Tibial artery (tissue), 4 donors: ENCODE measurements at places on chromosomes 5 and 9.

- no peak for DNase-seq
These were observed 4.5 kb downstream of the EGR1 start for GRCh38 chr5:138469540-138470321.

GRCh38 chr9:126228781-126229444, 97.7 kb upstream of the MVB12B start:
- DNase-seq = peak; percentile 62

DNA sequence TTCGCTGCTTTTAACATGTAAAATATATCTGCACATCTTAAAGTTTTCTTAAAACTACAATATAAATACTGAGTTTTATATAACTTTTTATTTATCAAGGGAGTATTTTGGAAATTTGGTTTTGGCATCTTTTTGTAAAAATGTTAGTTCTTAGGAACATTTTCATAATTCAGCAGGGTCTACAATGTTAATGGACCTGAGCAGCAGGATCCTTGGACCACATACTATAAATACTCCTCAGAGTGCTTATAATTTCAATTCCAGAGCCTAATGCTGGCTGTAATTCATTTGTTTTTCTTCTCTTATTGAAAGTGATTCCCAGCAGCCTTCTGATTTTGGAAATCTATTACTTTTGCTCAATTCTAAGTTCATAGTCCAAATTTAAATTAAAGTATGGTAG, 1216.2 kb downstream of the MAT2B start:
- DNase-seq = no peak

GRCh38 chr9:35599763-35600604, 5.1 kb upstream of the TESK1 start:
- DNase-seq = no peak

GRCh38 chr9:119005162-119005561, 364.1 kb downstream of the BRINP1 start:
- no peak for DNase-seq

DNA sequence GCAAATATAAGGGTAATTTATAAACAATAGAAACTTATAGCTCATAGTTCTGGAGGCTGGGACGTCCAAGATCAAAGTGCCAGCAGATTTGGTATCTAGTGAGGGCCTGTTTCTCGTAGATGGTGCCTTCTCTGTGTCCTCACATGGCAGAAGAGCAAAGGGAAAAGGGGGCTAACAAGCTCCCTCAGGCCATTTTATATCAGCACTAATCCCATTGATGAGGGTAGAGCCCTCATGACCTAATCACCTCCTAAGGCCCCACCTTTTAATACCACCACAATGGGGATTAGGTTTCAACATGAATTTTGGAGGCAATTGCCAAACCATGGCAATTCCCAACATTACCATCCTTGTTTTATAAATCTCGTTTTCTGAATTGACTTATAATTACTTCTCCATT, 259.8 kb downstream of the ARRDC3 start:
- DNase-seq = no peak

DNA sequence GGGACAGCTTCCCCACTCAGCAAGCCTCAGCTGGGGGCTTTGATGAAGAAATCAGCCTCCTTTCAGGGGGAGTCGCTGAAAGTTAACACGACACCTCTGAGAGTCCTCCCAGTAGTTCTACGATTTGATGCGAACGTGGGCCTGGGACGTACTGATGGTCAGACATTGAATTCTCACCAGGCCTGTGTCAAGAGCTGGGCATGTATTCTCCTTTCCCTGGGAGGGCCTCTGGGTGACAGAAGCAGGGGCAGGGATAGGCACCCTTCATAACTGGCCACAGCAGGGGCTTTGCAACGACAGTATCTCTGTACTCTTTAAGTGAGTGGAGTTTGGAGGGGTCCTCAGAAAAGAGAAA, 15.6 kb upstream of the COL5A1 start:
- peak; percentile 17 for DNase-seq

- DNase-seq = no peak
These were observed 141.4 kb downstream of the TMEM38B start for GRCh38 chr9:105835721-105836120.

DNA sequence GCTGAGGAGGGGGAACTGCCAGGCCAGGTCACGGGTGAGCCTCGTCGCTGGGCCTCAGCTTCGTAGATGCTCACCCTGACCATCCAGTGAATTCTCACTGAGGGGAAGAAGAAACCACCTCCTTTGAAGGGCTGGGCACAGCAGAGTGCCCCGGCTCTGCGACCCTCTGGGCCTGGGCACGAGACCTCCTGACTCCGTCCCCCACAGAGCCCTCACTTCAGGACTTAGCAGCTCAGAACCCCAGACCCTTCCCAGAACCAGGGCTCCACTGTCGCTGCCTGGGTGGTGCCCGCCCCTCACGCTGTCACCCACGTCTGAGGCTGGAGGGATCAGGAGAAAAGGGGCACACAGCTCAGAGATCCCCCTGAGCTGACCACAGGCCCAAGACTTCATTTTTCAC, 34.3 kb upstream of the TMEM250 start:
- DNase-seq = no peak

- no peak for DNase-seq
These were observed 593.7 kb upstream of the KLF4 start for GRCh38 chr9:108083160-108083750.

DNA sequence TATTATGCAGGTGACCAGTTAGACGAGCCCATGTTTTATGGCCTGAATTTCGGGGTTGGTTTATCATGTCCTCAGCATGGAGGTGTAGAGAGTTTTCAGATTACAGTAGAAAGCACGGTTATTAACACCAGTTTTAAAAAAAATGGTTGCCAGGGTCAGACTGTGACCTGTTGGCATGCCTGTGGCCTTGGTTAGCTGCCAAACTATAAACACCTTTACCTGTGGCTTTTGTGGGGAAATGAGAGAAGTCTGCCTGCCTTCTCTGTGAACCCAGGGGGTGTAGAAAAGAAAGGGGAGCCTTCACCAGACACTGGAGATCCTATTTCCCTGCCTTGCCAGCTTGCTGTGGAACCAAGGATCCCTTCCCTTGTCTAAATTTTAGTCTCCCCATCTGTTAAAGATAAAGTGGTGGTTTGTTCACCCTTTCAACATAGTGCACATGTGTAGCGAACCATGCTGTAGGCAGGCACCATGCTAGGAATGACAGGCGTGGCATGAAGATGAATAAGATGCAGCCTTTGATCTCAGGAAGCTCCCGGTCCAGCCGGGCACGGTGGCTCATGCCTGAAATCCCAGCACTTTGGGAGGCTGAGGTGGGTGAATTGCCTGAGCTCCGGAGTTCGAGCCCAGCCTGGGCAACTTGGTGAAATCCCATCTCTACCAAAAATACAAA, 6.1 kb upstream of the PHF19 start:
- no peak for DNase-seq

DNA sequence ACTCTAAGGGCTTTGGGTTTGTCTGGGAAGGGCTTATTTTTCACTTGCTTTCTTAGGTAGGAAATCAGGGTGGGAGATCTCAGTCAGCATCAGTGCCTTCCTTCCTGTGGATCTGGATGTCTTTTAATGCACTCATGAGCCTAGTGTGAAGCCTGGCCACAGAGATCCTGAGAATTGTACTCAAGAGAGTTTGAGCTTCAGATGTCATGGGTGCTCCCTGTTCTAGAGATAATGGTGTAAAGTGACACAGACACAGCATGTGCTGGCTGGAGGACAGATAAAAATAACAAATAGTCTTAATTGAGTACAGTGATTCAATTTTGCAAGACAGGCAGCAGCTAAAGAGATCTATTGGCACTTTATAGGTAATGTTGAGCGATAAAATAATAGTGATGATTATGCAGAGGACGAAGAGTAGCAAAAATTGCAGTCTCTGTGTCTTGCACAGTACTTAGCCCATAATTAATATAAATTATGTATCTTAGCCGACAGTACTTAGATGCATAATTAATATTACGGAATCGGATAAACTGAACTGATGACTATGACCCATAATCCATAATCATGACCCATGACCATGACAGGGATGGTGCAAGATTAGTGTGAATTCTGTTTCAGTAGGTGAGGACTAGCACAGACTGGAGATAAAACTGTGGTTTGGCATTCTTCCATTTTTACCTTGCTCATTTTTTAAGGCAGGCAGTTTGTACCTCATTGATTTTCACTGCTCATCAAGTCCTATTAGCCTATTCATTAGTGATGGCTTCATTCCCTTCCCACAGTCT, 408.7 kb upstream of the PIK3R1 start:
- DNase-seq = no peak

DNA sequence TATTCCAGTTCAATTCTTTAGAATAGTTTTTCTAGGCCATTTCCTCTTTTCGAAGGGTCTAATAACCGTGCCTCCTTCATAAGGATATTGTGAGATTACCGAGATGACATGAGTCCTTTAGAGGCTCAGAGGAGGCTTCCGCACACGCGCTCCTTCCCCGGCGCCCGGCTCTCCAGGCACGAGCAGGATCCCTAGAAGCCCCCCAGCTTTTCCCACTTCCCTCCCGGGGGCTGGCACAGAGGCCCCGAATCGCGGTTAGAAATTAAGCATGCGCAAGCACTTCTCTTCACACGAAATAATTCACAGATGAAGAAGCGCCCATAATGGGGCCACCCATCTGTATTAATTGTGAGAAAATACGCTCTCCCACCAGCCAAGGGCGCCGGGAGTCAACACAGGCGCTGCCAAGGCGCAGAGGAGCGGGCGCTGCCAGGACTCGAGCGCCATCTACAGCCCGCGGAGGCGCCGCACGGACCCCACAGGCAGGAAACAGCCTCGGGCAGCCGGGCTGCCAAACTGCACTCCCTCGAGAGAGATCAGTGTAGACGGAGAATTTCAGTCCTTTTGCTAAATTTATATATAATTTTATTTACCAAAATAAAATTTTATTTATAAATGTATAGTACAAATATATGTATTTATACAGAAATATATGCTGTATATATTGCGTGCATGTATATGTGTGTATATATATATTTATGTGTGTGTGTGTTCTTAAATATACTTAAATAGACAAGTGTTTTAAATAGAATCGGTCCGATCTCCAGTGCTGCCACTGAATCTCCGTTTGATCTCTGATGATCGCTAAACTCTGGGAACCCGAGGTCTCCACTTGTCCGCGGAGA, 258.1 kb upstream of the NFIL3 start:
- DNase-seq = peak; percentile 77

- DNase-seq = no peak
These were observed 33.2 kb downstream of the SLC36A1 start for GRCh38 chr5:151480384-151481293.

DNA sequence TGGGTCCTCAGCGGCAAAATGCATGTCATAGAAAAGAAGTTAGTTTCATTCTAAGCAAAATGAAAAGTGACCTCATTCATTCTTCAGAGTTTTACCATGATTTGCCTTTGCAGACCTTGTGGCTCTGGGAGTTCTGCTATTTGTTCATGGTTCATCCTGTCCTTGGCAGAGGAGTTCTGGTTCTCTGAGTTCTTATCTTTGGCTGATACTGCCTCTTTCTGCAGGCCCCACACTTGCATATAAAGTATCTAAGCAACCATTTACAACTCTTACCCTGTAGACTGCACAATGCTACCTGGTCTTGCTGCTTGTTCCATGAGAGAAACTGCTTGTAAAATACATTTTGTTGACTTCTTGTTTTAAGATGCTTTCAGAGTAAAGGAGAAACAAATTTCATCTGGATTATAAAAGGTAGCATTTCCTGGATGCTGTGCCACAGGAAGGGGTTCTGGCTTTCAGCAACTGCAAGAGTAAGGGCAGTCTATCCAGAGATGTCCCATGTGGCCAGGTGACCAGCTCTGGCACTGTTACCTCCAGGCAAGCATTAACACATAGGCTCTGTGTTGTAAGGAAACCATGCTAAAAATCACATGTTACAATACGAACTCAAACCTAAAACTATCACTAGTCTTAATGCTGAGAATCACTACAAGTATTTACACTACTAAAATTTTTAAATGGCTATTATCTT, 513.2 kb downstream of the SPOCK1 start:
- DNase-seq = no peak

DNA sequence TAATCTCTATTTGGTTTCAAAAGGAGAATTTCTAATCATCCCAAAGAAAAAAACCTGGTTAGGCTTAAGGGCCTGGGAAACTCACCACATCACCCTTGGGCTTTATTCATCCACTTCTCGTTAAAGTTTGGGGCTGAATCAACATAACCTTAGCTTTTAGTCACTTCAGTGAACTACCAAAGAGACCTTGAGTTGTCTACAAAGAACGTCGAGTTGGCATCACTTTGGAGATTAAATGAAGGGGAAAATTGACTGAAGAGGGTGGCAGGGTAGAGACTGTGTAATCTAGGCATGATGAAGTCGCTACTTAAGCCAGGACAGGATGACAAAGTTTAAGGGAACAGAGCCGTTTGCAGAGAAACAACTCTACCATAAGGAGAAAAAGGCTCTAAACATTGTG, 341.4 kb downstream of the RAB3C start:
- DNase-seq = no peak

GRCh38 chr5:157568720-157569119, 6.9 kb downstream of the ADAM19 start:
- no peak for DNase-seq

- DNase-seq = no peak
These were observed 545.8 kb upstream of the CDH10 start for GRCh38 chr5:25190521-25191000.

GRCh38 chr5:139822553-139823425, 27.2 kb downstream of the PSD2 start:
- peak; percentile 52 for DNase-seq

DNA sequence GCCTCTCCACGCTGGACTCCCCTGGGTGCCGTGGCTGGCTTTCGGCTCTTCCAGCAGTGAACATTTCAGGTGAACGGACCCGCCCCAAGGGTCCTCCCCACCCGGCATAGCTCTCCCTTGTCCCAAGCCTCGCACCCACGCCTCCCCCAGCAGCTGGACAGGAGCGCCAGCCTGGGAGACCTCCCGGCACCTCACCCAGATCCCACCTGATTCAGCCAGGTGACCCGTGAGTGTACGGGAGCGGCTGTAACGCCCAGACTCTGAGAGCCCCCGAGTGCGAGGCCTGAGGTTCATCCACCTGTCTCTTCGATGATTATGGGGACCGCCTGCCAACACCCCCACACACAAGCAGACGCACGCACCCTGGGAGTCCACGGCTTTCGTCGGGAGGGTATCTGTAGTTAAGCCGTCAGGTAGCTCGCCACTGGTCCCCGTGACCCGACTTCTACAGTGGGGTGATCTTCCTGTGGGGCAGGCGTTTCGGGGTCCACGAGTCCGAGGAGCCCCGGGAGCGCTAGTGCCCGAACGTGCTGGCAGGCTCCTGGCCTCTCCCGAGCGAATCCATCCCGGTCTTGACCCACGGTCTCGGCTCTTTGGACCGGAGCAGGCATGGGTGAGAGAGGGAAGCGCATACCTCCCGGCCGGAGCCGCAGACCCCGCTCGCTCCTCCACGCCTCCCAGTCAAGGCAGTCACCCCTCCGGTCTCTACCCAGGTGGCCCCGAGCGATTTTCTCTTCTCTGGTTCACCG, 14.9 kb downstream of the TRIM7 start:
- DNase-seq = peak; percentile 35

GRCh38 chr5:64949331-64949730, 180.6 kb downstream of the CWC27 start:
- no peak for DNase-seq

GRCh38 chr5:148965511-148966265, 97.2 kb downstream of the SH3TC2 start:
- peak; percentile 96 for DNase-seq
